ENCODE measurements at places on chromosomes 16 and 17.

- no peak for DNase-seq
These were observed 71.9 kb downstream of the ABR start for GRCh38 chr17:1107777-1108477.

DNA sequence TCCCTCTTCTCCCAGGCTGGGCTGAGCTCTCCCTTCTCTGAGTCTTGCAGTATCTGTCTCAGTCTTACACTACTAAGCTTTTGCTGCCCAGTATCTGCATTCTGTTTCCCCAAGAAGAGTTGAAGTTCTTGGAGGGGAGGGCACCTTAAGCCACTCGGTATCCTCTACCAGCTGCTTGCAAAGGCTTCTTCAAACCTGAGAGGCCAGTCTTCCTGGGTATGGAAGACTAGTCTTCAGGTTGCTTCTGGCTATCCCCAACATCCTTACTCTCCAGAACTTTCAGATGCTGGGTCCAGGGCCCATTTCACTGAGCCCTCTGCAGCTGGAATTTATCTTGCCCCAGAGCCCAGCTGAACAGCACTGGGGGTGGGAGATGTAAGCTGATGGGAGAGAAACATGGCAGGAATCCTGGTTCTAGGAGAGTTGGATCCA, 20.1 kb downstream of the GP2 start:
- no peak for DNase-seq

- no peak for DNase-seq
These were observed 13.0 kb downstream of the PIP4K2B start for GRCh38 chr17:38786372-38786771.

GRCh38 chr16:10743227-10743609, 424 bp upstream of the NUBP1 start:
- DNase-seq: no peak
